ENCODE measurements at places on chromosomes 16 and 17.

DNA sequence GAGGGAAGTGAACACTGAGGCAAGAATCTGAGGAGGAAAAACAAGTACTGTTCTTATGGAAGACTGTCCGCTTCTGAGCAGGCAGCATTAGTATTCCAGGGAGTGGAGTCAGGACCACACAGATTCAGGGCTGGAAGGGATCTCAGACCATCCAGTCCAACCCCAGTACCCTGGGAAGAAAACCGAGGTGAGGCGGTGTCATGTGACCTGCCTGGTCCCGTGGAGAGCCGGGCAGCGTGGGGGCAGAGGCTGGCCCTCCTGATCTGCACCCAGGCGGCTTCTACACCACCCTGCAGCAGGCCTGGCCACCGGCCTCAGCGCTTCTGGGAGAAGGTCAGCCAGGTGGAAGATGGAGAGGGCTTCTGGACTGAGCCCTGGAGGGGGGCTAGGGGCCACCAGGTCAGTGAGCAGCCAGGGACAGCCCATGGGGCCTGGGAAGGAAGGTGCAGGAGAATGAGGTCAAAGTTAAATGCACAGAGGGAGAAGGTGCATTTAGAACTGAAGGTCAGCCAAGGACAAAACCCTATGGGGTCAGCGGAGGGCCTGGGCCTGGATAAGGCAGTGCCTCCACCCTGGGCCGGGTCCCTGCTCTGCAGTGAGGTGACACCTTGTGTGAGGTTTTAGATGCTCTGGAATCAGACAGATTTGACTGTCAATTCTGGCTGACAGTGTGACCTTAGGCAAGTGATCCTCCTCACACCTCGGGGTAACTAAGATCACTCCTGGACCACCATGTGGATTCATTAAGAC lies 45.9 kb downstream of the VAC14 start:
- DNase-seq = no peak

GRCh38 chr17:1617620-1618174 lies 10.9 kb downstream of the SLC43A2 start:
- peak; percentile 62 for DNase-seq

GRCh38 chr16:12220766-12221165 lies 244.2 kb downstream of the SNX29 start:
- no peak for DNase-seq

DNA sequence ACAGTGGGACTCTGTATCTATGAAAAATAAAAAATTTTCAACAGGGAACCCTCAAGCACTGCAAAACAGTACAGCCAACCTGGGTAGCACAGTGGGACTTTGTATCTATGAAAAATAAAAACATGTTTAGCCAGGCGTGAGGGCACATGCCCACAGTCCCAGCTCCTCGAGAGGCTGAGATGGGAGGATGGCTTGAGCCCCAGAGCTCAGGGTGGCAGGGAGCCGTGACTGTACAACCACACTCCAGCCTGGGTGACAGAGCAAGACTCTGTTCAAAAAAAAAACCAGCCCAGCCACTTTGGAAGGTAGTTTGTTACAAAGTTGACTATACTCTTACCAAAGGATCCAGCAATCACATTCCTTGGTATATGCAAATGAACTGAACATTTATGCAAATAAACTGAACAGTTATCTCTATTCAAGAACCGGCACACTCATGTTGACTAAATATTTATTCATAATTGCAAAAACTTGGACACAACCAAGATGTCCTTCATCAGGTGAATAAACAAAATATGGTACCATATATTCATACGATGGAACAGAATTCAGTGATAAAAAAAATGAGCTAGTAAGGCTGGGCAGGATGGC lies 5.2 kb downstream of the RPH3AL start:
- DNase-seq = no peak

GRCh38 chr16:9932000-9932399 lies 250.2 kb downstream of the GRIN2A start:
- no peak for DNase-seq

- DNase-seq = no peak
Observed at GRCh38 chr17:80706463-80706867, 161.8 kb downstream of the RPTOR start.

- DNase-seq = no peak
Observed at GRCh38 chr16:64151990-64152767, 969.7 kb downstream of the CDH11 start.

DNA sequence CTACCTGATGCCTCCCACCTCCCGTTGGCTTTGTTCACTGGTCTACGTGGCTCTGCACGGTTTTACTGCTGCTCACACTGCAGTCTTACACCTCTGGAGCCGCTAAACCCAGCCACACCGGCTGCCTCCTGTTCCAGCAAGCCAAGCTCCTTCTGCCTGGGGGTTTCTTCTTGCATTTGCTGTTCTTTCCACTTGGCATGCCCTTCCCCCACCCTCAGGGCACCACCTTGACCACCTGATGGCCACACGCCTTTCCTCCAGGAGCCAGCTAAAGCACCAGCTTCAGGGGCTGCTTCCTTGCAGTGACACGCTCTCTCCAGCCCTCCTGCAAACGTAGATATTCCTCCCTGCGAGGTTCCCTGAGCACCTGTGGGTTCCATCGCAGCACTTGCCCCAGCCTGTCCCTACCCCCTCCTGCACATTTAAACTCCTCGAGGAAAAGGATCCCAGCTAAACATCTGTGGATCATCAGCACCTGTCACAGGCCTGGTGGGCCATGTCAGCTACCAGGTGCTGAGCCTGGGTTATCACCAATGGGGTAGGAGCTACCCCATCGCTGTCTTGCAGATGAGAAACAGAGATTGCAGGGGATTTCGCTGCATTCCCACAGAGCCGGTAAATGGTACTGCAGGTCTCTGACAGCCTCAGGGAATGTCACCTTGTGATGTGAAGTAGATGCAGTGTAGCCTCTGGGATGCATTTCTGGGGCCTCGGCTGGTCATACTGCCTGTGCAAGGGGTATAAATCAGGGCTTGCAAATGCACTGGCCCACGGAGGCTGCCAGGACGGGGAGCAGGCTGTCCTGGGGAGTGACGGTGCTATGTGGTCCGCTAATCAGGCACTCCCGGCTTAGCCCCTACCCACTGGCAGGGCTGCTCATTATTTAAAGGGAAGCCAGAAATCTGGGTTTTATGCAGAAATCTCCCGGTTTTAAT lies 285.2 kb downstream of the CPPED1 start:
- DNase-seq = no peak
